ENCODE measurements at places on chromosomes 6 and 20.

DNA sequence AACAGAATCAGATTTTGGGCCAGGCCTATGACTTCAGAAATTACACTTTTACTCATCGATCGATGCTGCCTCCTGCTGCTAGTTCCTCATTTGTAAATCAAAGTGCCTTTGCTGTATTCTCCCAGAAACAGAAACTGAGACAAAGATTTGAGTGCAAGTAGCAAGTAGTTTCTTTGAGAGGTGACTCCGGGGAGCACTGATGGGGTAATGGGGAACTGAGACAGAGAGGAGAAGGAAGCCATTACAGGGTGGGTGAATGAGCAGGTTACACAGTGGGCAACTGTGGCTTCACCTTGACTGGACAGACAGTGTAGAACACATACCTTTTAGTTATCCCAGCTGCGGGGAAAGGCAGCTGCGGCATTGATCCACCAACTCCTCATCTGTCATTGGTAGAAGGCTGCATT is 9.7 kb upstream of the CD40 start:
- no peak for DNase-seq

DNA sequence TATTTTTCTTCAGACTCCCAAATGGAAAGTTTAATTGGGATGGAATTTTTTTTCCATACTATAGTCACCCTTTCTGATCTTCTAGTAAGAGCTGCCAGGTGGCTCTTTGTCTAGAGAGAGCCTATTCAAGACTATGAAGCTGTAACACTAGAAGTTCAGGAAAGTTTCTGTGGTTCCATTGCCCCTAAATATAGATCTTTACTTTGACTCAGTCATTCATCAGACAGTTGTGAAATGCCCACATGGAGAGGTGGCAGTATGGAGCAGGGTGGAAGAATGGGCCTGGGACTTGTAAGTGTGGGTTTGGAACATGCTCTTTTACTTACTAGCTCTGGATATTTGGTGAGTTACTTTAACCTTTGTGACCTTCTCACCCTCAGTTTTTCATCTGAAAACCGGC is 87.8 kb downstream of the CTNNBL1 start:
- DNase-seq, result no peak

GRCh38 chr6:122214605-122215318 is 184.7 kb upstream of the HSF2 start:
- no peak for DNase-seq

DNA sequence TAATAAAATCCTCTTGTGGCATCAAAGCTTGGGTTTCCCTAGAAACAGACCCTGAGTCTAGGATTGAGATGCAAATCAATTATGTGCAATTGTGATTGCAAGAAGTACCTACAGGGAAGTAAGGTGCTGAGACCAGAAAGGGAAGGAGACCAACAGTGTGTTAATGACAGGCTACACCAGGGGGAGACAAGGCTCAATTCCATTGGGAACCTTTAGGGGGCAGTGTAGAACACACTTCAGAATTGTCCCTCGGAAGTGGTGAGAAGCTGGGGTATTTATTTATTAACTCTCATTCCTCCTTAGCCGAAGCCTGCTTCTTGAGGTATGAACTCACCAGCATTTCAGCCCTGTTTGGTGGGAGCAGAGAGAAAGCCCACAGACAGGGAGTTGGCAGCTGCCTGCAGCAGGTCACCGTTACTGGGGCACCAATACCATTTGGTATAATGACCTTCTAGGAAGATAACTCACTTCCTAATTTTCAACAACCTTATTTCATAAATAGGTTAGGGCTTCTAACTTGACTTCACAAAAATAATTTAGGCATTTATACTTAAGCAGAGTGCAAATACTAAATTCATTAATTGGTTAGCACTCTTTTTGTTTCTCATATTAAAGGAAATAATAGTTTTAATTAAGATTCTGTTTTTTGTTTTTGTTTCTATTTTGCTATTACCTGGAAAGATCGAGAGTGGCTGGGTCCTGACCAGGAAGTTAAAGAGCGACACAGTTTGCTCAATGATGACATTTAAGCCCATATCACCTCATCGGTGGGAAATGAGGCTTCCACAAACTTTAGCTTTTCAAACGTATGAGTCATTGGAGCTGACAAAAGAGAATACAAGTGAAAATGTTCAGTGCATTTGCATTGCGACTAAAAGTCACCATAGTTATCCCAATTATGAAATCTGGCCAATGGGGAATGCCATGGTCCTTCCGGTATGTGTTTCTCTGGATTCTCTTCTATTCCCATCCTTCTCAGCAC is 94.8 kb downstream of the BTBD3 start:
- no peak for DNase-seq

GRCh38 chr20:50101281-50101680 is 11.7 kb downstream of the UBE2V1 start:
- DNase-seq, result no peak

- DNase-seq, result no peak
Measured at GRCh38 chr6:132713352-132714134, at the start of gene VNN1. VNN1 (minus strand) TSS chr6:132714055; CDS start chr6:132714035, 20 bp downstream.

DNA sequence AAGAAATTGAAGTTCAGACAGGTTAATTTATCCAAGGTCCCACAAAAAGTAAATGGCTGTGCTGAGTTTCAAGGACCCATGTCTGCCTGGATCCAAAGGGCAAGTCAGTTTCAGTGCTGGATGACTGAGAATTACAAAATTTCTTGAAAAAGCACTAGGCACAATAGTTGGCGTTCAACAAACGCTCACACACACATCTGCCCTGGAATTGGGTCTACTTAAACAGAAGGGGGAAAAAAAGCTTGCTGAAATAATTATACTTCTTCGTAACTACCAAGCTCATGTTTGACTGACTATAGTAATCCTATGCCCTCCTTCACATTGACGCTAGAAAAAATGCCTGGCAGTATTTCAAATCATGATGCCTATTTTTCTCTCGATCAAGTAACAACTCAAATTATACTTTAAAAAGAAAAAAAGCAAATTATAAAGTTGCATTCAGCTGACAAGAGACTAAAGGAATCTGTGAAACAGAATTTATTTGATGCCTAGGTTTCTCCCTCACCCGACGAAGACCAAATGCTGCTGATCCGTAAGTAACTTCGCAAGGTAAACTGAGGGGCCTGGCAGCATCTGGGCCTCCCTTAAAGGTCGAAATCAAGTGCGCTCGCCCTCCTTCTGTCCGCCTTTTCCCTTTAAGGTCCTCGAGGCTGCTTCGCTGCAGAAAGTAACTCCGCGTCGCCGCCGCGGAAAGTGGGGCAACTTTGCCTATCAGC is 650 bp upstream of the CD2AP start:
- no peak for DNase-seq
